ENCODE measurements at places on chromosomes 2 and 18. TPM values are rescaled to one million over a fixed set of nuclear protein-coding genes. Genes with fewer than 3 reads are reported as not detected.
A peak's percentile ranks its signal among the peaks of the same experiment; 100 is the strongest.

The RGPD3 gene
- total RNA-seq = 0.14 TPM

The ITGAV gene
- total RNA-seq = 46.8 TPM

The SLC4A5 gene
- 3.0 TPM for total RNA-seq

- H3K4me1 ChIP-seq = peaks cover 4% of the 10 kb centered on the region
- H3K36me3 ChIP-seq = peaks cover 6% of the 10 kb centered on the region
- no peaks in the 10 kb centered on the region for H3K27me3 ChIP-seq
- DNase-seq = no peak
- no peak overlapping the region for H3K27ac ChIP-seq
Measured at GRCh38 chr2:159101755-159102489, 133.5 kb downstream of the TANC1 start.

DNA sequence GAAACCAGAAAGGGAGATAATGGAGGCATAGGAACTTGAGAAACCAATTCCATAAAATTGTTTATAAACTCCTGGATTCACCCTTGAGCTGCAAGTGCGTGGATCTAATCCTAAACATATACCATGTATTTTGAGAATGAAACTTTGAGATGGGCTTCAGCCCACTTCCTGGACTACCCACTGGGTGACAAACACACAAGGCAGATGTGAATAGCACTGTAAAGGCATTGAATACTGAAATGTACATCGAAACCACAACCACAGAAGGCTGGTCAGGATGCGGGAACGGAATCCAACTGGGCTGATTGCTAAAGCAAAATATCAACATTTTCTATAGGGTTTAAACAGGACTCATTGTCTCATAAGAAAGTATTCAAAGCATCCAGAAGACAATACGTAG, 228.5 kb upstream of the ZEB2 start:
- no peak for DNase-seq
- H3K4me1 ChIP-seq = peaks cover 5% of the 10 kb centered on the region
- H3K27me3 ChIP-seq = no peaks in the 10 kb centered on the region
- H3K36me3 ChIP-seq = peaks cover 39% of the 10 kb centered on the region
- no peak overlapping the region for H3K4me3 ChIP-seq

GRCh38 chr2:147171941-147172340, 672.9 kb upstream of the ACVR2A start:
- H3K4me1 ChIP-seq = peaks cover 16% of the 10 kb centered on the region
- no peak overlapping the region for H3K4me3 ChIP-seq
- no peak overlapping the region for H3K27ac ChIP-seq

The ALPI gene
- total RNA-seq = not detected

DNA sequence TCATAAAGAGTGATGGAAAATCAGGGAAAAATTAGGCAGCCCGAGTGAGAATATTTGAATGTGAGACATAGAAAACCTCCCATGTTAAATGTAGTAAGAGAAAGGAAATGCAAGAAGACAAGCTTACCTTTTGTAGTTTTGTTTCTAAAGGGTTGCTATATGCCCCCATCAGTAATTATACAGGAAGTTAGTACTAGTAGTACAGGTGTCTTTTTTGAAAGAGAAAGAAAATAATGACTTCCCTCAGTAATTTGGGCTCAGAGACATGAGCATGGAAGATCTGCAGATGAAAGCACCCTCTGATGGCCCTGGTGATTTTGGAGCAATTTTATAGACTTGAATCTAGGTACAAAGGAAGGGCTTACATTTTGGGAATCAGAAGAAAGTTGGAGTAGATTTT, 80.8 kb downstream of the RHBDD1 start:
- H3K4me3 ChIP-seq = no peak overlapping the region
- peaks cover 6% of the 10 kb centered on the region for H3K4me1 ChIP-seq
- no peak for DNase-seq
- no peaks in the 10 kb centered on the region for H3K27me3 ChIP-seq

DNA sequence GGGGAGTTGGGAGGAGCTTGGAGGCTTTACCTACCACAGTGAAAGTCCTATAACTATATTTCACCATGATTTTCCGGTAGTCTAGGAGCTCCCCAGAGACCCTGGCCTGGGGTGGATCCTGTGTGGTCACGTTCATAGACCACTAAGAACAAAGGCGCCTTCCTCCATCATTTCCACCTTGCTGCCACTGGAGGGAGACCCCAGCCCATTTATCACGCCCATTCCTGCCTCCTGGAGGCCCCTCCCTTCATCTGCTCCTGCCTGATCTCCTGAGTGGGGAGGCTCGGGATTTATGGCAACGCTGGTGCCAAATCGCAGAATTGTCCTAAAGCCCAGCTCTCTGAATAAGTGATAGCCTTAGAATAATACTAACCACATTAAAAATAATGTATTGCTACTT, 507.6 kb upstream of the SPHKAP start:
- H3K27ac ChIP-seq = no peak overlapping the region
- no peaks in the 10 kb centered on the region for H3K27me3 ChIP-seq

DNA sequence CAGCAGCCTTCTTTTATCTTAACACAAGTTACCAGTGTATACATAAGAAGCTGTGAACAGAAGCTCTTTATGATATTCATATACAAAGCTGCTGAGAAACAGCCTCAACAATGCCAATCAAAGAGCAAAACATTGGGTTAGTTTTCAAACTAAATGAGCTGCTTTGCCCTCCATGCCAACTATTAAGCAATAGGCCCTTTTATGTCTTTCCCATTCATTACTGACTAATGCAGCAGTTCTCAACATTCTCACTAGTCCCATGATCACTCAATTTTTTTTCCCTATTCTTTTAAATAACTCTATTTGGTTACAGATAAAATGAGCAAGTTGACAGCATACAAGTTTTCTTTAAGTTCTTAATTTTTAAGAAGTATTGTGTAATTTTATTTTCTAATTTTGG, 57.9 kb upstream of the FRZB start:
- H3K27me3 ChIP-seq = no peaks in the 10 kb centered on the region
- H3K4me1 ChIP-seq = peaks cover 45% of the 10 kb centered on the region
- no peak overlapping the region for H3K27ac ChIP-seq
- H3K36me3 ChIP-seq = peaks cover 34% of the 10 kb centered on the region
- H3K4me3 ChIP-seq = no peak overlapping the region

The GKN2 gene
- total RNA-seq = not detected

DNA sequence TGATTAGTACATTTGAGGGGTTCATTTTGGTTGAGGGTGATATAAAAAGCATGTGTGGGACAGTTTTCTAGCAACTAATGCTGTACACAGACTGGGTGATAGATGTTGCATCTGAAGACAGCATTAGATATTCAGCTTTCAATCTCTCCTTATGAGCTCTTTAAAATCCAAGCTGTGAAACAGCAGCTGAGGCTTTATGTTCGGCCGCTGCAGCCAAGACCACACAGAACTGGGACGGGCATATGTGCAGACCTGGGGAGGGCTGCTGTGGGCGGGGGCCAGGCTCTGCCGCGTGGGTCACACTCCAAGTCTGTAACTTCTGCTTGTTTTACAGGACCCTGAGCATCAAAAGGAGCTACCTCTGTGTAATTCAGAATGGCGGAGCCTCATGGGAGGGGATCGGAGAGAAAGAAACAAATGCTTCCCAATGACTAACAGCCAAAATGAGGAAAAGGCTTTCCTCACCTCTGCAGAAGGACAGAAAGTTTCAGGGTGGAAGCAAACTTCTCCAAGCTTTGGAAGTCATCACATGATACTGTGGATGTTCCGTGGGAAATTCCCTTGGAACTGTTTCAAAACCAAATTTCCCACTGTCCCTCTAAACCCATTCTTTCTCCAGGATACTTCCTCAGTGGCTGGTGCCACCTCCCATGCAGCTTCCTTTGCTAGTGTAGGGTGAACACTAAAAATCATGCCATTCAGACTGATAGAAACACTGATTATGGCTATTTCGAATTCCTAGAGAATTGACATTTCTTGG, 711.9 kb upstream of the ID2 start:
- no peak for DNase-seq
- H3K27me3 ChIP-seq = no peaks in the 10 kb centered on the region
- no peak overlapping the region for H3K4me3 ChIP-seq

DNA sequence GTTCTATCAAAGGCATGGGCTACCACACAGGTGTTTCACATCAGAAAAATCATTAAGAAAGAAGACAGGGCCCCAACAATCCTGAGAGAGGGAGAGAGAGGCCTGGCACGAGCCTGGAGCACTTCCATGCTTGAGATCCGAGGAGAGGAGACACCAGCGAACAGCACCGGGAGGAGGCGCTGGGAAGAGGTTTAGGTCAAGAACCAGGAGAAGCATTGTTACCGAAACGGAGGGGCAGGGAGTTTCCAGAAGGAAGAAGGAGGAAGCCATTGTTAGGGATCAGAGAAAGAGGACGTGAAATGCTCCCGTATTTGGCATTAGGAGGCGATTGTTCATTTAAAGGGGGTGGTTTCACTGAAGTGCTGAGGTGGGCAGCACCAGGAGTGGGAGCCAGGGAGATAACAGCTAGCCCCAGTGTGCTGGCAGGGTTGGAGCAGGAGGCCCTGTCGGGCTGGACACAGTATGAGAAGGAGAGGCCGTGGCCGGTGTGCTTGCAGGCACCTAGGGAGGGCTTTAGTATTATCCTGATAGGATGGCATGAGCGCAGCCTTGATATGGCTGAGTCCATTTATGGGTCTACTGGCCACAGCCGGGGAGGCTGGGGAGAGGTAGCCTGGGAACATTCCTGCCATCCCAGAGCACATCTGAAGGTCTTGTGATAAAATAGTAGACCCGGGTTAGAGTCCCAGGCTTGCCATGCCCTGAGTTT, 244.9 kb downstream of the KLHL29 start:
- H3K27ac ChIP-seq = peak overlapping the region; percentile 2
- H3K27me3 ChIP-seq = no peaks in the 10 kb centered on the region
- DNase-seq = no peak

DNA sequence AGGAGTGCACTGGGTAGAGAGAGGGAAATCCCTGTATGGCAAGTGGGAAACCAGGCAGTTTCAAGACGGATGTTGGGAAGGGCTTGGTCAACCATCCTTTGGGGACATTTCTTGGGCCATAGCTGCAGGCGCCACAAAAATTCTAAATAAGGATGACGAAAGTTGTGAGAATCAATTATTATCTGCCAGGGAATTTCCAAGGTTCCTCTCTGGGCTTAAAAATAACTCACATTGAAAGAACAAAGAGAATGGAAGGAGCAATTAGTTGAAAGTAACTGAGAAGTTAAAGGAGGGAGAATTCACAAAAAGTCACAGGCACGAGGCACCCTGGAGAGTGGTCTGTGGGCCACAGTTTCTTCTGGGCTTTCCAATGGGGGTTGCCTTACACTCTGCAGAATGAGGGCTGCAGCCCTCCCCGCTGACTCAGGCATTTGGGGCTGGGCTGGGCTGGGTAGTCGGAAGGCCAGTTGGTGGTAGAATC, 195.7 kb downstream of the SMAD7 start:
- DNase-seq = no peak
- peaks cover 16% of the 10 kb centered on the region for H3K4me1 ChIP-seq
- peaks cover 10% of the 10 kb centered on the region for H3K36me3 ChIP-seq
- H3K27ac ChIP-seq = no peak overlapping the region

The LRPPRC gene
- 138 TPM for total RNA-seq

The YES1 gene
- total RNA-seq = 58.7 TPM

The TMEM37 gene
- total RNA-seq = 5.3 TPM

GRCh38 chr2:101679037-101679726, 18.3 kb upstream of the MAP4K4 start:
- H3K4me1 ChIP-seq = peaks cover 10% of the 10 kb centered on the region
- no peak overlapping the region for H3K27ac ChIP-seq
- no peak overlapping the region for H3K4me3 ChIP-seq
- no peaks in the 10 kb centered on the region for H3K27me3 ChIP-seq

DNA sequence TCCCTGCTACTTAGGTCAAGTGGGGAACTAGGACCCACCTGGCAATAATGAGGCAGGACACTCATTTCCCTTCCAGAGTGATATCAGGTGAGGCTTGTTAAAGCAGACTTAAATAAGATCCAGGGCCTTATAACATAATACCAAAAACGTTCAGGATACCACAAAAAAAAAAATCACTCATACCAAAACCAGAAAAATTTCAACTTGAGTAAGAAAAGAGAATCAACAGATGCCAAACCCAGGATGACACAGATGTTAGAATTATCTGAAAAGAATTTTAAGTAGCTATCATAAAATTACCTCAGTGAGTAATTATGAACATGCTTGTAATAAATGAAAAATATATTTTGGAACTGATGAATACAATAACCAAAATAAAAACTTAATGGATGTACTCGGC, 255.6 kb upstream of the OSR1 start:
- H3K27me3 ChIP-seq = peaks cover 9% of the 10 kb centered on the region
- no peaks in the 10 kb centered on the region for H3K4me1 ChIP-seq
- no peak overlapping the region for H3K27ac ChIP-seq
- no peak overlapping the region for H3K4me3 ChIP-seq
- H3K36me3 ChIP-seq = no peaks in the 10 kb centered on the region

The PSTPIP2 gene
- total RNA-seq = 7.1 TPM

The DNAJC5G gene
- total RNA-seq = not detected

DNA sequence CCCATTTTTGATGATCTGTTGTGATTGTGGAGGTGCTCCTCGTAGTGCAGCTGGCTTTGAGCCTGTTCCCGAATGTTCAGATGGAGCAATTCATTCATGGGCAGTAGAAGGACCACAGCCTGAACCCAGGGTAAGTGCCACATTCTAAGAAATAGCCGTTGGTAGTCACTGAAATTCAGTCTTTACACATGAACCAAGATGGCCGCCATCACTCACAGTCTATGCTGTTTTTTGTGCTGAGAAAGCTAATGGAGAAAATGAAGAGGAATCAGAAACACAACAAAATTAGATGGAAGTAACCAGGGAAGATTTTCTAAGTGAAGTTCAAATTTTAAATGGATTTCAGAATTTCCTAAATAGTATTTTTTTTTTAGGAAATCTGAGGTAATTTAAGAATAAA, 25.5 kb downstream of the DSG1 start:
- no peak overlapping the region for H3K27ac ChIP-seq
- no peak overlapping the region for H3K4me3 ChIP-seq
- H3K36me3 ChIP-seq = no peaks in the 10 kb centered on the region
- H3K27me3 ChIP-seq = no peaks in the 10 kb centered on the region

DNA sequence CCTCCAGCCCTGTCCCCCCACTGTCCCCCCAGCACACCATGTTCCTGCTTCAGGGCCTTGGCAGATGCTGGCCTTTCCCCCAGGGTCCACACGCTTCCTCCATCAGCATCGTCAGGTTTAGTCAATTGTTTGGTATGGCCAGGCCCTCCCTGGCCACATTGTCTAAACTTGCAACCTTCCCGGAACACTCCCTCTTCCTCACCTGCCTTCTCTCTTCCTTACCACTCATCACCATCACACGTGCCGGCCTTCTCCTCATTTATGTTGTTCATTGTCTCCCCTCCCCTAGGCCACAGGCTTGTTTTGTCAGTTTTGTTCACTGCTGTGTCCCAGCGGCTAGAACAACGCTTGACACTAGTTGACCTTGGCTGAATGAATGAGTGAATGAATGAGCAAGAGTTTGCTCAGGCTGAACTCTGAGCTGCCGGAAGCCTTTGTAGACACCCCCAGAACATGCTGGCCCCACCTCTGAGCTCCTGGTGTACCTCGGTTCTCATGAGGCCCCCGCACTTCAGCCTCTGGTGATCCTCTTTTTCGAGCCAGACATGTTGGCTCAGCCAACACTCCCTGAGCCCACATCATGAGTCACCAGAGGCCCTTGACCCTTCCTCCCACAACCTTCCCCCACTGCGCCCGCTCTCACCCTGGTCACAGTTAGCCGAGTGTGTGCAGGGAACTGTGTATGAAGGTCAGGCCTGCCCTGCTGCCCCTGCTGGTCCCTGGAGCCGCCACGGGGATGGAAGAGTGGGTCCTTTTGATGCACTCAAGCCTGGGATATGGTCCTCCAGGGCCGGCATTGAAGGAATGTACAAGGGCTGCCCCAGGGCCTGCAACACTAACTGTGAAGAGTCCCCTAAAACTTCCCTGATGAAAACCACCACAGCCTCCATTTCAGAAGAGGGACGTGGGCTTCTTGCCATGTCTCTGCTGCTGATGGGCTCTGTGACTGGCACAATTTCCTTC, 57.5 kb downstream of the HS1BP3 start:
- no peaks in the 10 kb centered on the region for H3K36me3 ChIP-seq
- DNase-seq = peak; percentile 49
- peak overlapping the region; percentile 22 for H3K4me3 ChIP-seq
- H3K4me1 ChIP-seq = peaks cover 74% of the 10 kb centered on the region
- no peaks in the 10 kb centered on the region for H3K27me3 ChIP-seq
- H3K27ac ChIP-seq = peak overlapping the region; percentile 77
